ENCODE measurements at places on chromosomes 16 and 17.

DNA sequence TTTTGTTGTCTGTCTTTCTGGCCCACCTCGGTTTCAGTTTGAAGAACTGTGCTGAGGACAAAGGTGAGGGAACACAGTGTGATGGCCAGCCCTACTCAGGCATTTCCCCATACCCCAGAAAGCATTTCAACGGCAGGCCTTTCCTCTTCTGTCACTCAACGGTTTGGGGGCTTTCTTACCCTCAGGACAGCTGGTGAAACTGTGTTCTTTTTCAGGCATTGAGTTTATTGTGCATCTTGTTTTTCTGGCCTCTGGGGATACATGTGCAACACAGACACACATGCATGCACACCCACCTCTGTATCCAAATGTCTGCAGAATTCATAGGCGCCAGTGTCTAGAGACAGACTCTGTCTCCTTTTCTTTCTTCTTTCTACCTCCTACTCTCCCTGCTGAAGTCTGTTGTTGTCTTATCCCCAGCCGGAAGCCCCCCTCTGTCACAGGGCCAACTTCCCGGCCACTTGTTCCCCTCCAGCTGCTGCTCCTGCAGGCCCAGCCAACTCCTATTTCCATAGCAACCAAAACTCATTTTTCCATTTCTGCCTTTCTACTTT is 17.0 kb downstream of the CHD9 start:
- no peak for DNase-seq

DNA sequence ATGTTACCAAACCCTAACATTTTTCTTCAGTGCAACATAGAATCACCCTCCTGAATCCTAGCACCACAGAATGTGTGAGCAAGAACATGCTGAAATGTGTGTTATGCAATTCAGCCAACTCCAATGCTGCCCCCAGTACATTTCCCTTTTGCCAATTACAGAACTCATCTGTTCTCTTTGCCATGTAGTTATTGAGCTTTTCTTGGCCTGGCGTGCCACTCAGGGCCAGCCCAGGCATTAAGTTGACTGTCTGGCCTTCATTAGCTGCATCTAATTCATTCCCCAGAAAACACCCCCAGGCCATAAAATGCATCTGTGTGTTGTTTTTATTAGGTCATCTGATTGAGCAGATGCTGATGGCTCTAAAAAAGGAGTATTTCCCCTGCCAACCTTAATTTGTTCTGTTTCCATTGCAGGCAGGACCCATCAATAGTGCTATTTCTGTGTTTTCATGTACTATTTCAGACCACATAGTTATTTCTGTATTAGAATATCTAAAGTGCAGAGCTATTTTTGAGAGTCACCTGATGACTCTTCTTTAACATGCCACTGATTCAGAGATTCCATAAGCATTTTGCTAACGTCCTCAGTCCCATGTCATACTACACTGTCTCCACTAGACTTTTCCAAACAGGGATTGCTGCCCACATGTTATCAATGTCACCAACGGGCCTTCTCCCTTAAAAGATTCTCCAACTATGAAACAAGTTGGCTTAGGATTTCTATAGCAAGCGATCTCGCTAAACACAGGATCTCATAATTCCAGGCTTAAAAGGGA is 969.7 kb downstream of the CDH11 start:
- no peak for DNase-seq

DNA sequence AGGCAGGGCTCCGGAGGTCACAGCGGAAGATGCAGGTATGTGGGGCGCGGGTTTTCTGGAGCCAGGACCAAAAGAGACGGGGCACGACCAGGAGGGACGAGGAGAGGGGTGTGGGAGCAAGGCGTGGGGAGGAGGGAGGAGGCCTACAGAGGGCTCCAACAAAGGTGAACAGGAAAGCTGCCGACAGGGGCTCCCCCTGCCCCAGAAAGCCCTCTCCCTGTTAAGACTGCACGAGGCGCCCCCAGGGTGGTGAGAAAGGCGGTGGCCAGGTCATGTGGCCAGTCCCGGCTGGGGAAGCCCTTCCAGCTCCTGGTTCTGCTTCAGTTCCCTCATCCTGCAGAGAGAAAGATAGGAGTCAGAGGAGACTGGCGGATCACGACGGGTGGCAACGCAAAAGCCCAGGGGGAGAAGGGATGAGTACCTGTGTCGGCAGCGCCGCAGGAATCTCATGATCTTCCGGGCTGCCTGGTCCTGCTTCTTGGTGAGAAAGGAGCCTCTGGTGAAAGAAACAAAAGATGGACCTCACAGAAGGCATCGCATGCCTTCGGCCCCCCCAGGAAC is 949 bp upstream of the SPAG7 start:
- no peak for DNase-seq

DNA sequence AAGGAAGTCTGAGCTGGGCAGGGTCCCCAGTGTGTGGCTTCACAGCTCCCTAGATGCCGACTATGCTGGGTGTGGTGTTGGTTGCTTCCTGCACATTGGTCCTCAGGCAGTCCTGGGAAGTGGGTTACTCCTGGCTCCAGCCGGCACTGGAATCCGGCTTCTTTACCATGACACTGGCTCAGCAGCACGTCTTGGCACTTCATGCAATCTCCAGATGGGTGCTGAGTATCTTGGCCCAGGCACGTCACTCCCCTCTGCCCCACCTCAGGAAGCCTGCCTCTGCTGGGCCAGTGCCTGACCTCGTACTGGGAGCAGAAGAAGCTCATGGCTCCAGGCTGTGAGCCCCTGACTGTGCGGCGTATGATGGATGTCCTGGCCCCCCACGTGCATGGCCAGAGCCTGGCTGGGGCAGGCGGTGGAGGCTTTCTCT is 24.5 kb downstream of the FCSK start:
- DNase-seq = no peak

DNA sequence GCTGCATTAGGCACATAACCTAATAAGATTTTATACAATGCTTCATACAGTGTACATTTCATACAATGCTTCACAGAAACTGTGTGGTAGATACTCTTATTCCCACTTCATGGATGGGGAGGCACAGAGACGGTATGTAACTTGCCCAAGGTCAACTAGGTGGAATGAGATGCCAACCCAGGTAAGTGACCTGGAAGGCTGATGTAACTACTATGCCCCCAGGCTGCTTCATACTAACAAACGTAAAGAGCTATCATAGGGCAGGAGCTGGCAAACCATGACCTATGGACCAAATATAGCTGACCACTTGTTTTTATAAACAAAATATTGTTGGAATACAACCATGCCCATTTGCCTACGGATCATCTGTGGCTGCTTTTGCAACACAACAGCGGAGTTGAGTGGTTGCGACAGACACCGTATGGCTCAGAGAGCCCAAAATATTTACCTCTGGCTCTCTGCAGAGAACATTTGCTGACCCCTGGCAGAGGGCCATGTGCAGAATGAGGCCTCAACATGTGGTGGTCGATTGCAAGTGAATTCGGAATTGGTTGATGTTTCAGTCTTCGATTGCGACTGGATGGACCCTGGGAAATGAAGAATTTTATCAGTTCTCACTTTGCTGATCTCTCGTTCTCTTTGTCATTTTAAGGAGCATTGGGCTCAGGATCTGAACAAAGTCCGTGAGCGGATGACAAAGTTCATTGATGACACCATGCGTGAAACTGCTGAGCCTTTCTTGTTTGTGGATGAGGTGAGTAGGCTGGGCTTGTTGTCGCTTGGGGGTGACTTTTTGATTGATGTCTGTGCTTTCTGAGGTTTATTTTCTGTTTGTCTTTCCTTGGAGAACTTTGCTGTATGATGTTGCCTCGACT is 109.7 kb downstream of the PLCG2 start:
- no peak for DNase-seq

DNA sequence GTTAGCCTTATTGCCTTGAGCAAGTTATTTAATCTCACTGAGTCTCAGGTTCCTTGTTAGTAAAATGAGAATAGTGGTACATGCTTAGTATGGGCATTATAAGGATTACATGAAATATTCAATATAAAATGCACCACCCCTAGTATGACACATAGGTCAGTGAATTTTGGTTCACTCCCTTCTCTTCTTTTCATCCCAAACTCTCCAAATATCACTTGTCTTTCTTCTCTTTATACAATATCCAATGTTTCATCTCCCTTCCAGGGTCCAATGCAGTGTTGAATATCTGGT is 28.4 kb upstream of the CCL2 start:
- DNase-seq = no peak

GRCh38 chr17:7912927-7913524 is 3.1 kb downstream of the RNF227 start:
- peak; percentile 63 for DNase-seq

DNA sequence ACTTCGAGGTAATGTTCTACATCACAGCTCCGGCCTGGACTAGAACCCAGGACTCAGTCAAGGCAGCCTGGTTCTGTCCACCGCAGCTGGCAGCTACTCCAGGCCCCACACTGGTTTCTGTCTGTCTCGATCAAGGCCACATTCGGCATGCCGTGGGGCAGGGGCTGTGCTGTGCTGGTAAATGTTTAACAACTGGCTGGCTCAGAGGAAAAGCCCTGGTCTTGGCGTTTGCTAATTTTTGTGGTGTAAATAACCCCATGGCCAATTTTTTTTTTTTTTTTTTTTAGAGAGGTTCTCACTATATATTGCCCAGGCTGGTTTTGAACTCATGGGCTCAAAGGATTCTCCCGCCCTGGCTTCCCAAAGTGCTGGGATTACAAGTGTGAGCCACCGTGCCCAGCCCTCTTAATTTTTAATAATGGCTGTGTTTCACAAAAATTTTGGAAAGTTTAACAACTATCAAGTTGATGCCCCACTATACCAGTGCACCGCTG is 328 bp upstream of the DRC7 start:
- no peak for DNase-seq

DNA sequence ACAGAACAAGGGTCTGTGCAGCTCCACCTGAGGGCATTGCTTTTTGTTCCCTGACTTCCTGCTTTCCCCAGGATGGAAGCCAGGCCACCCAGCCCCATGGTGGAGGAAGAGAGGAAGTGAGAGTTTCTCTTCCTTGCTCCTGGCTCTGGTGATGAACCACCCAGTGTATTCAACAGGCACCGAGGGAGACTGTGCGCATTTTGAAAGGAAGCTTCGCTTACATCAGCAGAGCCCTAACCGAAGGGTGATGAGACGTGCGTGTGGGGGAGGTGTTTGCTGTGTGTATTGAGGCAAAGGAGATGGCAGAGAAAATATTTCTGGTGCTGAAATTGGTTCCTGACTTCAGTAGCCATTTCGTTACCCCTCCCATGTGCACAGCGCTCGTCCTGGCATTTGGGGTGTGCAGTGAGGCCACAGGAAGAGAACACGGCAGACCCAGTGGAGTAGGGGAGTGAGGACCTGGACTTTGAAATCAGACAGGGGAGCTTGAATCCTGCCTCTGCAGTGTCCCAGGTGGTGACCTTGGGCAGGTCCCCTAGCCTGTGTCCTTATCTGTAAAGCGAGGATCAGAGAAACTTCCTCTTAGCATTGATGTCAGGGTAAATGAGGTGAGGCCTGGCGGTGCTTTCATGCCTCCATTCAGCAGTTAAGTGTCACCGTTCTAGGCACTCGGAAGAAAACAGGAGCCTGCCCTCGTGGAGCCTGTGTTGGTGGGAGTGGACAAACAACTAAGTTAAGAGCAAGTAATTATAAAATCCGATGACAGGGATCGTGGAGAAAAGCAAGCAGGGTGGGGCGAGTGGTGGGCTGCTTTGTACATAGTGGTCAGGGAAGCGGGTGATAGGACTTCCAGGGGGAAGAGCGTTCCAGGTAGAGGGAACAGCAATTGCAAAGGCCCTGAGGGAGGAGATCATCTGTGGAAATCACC is 7.4 kb downstream of the CMIP start:
- DNase-seq = no peak

- DNase-seq = no peak
These were observed 18.7 kb upstream of the AQP8 start for GRCh38 chr16:25198021-25198420.

DNA sequence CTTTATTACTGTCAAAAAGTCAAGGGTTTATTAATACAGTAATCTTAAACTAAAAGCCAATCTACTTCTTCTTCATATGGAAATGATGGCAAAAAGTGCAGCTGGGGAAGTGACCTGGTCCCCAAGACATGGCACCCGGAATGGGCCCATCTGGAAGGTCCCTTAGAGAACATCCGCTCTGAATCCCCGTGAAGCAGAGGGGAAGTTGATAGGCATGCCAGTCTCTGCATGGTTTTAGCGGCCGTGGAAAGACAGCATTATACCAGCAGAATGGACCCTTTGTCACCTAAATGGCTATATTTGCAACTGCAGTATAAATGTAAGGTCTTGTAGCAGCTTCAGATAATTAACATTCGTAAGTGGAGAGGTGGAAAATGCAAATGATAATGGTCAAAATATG is 32.4 kb downstream of the COTL1 start:
- DNase-seq = no peak

DNA sequence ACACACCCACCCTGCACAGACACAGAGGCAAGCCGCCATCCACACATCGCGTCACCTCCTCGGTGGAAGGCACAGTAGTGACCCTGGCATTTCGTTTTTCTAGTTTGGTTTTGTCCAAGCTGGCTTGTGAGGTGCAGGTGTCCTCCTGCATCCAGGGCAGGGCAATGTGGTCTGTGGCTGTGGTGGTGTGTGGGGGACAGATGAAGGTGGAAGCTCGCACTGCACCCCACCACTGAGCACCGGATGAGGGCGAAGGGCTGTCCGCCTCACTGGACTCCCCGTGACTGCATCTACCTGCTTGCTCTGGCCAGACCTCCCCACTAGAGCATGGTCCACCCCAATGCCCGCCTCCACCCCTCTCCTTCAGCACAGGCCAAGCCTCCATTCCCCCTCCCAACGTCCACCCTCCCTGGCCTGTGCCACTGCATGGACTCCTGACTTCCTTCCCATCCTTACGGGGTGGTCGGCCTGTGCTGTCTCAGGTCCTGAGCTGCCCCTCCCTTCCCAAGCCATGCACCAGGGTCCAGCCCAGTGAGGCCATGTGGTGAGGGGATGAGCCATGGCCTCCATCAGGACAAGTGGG is 78.8 kb upstream of the CBX4 start:
- DNase-seq = no peak

GRCh38 chr17:80236911-80237310 is 16.7 kb downstream of the SLC26A11 start:
- DNase-seq = no peak

GRCh38 chr17:32269377-32269776 is 3.7 kb downstream of the RHBDL3 start:
- no peak for DNase-seq

- DNase-seq = no peak
These were observed 15.8 kb upstream of the SLC46A1 start for GRCh38 chr17:28421787-28422305.

DNA sequence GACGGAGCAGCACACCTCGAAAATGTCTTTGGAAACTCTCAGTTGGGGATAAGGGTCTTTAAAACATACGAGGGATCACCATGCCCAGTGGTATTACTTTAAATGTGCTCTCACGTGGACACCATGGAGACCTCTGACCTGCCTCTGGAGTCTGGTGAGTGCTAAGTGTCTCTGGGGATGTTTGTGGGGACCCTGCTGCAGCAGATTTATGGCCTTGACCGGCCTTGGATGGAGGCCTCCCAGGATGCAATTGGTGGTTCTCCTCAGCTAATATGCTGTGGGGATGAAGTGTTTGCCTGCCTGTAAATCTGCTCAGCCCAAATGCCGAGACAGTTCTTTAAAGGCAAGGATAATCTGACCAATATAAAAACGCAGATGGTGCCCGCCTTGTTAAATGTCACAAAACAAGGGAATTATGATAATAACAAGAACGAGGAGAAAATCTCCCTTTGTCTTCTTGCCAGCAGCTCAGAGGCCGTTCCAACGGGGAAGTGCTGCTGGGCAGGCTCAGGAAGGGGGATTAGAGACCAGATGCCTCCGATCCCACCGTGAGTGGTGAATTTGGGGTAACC is 154.4 kb downstream of the ABCC12 start:
- DNase-seq = no peak

GRCh38 chr17:81249223-81250040 is 10.3 kb downstream of the NDUFAF8 start:
- DNase-seq = no peak
